Stimulated activated CD8-positive, alpha-beta memory T cell treated with anti-CD3 and anti-CD28 coated beads, Interleukin-15, amount 100 ng/mL, for 4 hours (primary cell): ENCODE measurements at places on chromosomes 6 and 20.

DNA sequence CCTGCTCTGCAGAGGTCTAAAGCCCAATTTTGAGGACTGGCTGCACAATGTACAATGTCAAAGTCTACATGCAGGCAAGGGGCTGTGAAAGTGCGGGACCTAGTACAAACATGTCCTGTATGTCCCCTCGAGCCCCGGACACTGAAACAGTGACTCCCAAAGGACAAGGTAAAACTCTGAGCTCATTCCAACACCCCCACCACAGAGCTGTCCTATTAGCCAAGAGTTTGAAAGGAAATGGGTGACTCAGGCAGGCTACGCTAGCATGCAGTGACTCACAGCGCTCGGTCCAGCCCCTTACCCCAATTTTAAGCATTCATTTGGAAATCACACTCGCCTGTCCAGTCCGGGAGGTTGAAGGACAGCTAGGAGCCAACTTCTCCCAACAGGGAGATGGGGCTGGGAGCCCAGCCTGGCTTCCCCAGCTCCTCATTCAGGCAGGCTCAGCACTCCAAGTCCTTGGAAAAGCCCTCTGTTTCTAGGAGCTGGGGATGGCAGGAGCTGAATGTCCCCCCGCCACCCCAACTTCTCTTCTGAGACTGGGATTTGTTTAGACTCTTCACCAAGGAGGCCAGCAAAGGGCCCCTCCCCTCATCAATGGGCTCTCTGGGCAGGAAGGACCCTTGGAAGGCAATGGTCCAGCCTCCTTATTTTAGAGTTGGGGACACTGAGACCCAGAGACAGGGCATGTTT, 3.9 kb downstream of the SDC4 start:
- DNase-seq, result no peak

DNA sequence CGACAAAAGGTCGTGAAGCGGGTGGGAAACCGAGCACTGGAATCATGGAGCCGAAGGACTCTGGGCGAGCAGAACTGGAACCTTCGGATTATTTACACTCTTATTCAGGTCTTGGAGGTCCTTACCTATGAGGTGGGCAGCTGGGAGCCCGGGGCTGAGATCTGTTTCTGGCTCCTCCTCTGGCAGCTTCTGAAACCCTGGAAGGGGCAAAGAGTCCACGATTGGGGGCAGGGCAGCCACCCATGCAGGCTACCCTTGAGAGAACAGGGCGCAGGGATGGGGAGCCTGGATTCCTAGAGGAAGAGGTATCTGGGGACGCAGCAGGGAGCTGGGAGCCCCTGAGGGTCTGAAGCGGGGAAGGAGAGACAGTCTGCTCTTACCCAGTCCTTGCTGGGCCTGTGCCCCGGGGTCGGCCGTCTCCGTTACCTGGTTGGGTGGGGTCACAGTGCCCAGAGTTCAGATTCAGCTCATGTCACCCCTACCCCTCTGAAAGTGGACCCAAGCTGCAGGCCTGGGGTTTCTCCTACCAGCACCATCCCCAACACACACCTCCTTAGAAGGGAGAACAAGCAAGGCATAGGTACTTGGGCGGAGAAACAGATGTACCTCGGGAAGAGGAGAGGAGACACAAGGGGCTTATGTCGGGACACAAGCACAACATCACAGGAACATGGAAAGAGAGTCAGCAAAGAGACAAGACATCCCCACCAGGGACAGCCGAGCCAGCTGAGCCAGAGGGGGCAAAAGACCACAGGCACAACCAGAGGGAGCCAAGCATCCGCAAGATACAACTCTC, 592 bp downstream of the LTB start:
- no peak for DNase-seq

GRCh38 chr6:86937219-86938079, at the start of gene HTR1E:
TSS of gene HTR1E (plus strand) at chr6:86937528. CDS start at chr6:87015335, 77,807 bp downstream.
- DNase-seq, result no peak

DNA sequence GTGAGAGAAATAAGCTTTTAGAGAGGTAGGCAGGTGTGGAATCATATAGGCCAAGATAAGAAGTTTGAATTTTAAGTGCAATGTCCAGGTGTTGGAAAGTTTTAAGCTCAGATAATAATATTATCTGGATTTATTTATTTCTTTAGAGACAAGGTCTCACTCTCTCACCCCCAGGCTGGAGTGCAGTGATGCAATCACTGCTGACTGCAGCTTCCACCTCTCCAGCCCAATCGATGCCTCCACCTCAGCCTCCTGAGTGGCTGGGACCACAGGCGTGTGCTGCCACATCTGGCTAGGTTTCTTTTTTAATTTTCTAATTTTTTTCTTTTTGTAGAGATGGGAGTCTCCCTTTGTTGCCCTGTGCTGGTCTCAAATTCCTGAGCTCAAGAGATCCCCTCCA, 5.5 kb upstream of the MAS1L start:
- DNase-seq, result no peak

- DNase-seq, result no peak
Observed at GRCh38 chr6:62707156-62707555, 421.1 kb upstream of the KHDRBS2 start.

GRCh38 chr6:169936355-169936975, 185.0 kb downstream of the ERMARD start:
- DNase-seq, result no peak

GRCh38 chr20:48578397-48579098, 249.3 kb downstream of the PREX1 start:
- no peak for DNase-seq

DNA sequence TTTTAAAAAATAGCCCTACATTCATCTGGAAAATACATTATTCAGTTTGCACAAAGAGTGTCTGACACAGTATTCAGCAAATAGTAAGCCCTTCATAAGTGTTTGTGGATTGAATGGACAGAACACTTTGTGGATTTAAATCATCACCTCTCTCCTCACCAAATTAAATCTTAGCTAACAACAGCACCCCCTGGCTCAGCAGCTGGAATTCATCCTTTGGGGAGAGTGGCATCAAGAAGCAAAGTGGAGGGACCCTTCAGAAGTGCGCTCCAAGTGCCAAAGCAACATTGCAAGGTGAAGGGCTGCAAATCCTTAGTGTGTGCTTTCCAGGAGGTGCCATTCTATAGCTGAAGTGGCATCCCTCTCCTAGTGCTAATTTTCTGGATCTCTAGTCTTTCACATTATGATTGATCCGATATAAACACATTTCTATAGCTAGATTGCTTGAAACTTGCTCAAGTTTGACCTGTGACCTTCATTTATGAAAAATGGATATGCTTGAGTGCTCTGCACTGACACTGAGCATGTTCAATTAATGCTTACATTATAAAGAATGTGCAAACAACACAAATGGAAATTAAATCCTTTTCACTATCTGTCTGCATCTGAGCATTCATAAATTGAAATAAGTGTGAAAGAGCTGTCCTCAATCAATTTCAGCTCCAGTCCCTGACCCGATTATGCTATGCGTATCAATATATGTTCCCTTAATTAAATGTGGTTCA, 891.7 kb downstream of the C6orf118 start:
- DNase-seq, result no peak

DNA sequence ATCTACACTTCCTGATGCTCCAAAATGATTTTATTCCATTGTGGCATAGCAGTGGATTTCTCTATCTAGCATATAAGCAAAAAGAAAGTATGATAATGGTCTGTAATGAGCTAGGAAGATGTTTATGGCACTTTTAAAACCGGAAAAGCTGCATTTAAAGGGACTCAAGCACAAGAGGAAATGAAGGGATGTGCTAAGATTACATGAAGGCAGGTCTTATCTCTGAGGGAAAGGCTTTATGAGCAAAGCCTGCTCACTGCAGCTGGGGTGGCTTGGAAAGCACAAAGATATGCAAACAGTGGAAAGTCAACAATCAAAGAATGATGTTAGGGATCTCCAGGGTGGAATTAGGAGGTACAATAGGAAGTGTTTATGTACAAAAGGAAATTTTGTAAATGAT, 138.2 kb downstream of the TENT5A start:
- DNase-seq, result no peak

GRCh38 chr6:26064619-26065257, 22.5 kb upstream of the HFE start:
- no peak for DNase-seq

DNA sequence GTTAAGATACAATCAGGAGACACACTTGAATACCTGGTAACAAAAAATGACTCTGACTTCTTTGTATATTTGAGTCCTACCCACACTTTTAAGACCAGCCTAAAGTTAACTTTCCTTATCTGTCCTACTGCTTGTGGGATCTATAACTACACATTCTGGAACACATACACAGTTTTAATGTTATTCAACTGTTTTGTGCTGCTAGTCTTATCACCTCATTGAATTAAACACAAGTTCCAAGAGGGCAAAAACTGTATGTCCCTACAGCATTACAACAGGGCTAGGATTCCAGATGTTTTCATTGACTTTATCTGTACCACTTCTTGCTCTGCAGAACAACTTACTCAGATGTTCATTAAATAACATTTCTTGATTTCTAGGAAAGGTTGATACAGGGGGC, 2.8 kb downstream of the HMGN3 start:
- no peak for DNase-seq

- no peak for DNase-seq
Observed at GRCh38 chr6:135331002-135331401, 149.9 kb downstream of the MYB start.

DNA sequence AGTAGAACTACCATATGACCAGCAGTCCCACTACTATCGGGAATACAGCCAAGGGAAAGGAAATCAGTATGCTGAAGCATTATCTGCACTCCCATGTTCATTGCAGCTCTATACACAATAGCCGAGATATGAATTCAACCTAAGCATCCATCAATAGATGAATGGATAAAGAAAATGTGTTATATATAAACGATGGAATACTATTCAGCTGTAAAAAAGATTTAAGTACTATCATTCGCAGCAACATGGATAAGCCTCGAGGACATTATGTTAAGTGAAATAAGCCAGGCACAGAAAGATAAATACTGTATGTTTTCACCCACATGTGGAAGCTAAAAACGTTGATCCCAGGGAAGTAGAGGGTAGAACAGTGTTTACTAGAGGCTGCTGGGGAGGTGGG, 44.1 kb downstream of the DTNBP1 start:
- no peak for DNase-seq

- no peak for DNase-seq
Observed at GRCh38 chr20:25084626-25085187, 2.8 kb upstream of the VSX1 start.

- no peak for DNase-seq
Observed at GRCh38 chr6:142336183-142336582, 34.4 kb downstream of the ADGRG6 start.

GRCh38 chr6:7921046-7921445, 10.5 kb upstream of the TXNDC5 start:
- no peak for DNase-seq

DNA sequence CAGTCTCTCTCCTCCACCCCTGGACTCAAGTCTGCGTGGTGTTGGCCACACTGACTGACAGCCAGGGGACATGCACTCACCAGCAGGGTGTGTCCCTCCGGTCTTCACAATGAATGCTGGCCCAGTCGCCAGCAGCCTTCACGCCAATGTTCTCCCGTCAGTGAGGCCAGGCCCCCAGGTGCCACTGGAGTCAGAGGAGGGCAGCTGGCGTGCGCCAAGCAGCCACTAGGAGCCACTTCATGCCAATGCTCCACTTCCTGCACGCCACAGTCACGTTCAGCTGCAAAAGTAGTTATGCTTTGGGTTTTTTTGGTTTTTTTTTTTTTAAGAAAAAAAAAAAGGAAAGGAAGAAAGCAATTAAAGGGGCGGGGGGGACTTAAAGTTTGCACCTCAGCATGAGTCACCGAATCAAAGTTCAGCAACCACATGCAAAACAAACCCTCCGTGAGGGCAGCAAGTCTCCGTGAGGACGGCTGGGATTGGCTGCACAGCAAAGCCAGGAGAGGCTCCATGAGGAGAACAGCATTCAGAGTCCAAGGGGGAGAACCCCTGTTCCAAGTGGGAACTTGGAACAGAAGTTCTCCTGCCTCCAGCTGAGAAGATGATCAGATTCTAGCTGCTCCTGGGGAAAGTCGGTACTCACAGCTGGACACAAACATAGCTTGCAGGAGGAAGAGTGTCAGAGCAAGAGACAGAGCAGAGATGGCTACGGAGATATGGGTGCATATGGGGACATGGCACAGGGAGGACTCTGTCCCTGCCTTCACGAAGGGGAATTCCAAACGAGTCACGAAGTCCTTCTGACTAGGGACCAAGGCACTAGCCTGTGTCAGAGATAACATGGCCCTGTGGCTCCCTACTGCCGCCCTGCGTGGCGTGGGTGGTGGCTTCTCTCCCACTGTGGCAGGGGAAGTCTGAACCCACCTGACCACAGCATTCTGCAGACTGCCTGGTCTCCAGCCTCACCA, at the start of gene ZC3H12D:
ZC3H12D (minus strand) TSS at position 282 of the 968 bp plus-strand sequence. CDS start 10,471 bp downstream, outside the sequence.
- DNase-seq, result peak; percentile 39

DNA sequence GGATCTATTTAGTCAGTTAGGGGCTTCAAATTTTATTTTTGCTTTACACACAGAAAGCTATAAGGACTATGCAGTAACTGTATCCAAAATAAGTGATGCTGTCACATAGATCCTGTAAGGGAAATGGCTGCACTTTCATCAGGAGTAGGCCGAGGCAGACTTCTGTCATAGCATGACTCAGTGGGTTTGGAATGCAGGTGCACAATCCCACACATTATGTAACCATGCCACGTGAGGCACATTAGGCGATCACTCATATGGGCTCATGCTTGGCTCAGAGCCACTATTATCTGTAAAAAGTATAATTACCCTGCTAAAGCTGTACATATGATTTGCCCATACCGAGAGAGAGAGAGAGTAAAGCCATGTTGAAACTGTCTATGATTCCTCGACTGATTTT, 1189.4 kb upstream of the EYS start:
- DNase-seq, result no peak

- no peak for DNase-seq
Observed at GRCh38 chr6:118467181-118467580, 80.9 kb upstream of the PLN start.

DNA sequence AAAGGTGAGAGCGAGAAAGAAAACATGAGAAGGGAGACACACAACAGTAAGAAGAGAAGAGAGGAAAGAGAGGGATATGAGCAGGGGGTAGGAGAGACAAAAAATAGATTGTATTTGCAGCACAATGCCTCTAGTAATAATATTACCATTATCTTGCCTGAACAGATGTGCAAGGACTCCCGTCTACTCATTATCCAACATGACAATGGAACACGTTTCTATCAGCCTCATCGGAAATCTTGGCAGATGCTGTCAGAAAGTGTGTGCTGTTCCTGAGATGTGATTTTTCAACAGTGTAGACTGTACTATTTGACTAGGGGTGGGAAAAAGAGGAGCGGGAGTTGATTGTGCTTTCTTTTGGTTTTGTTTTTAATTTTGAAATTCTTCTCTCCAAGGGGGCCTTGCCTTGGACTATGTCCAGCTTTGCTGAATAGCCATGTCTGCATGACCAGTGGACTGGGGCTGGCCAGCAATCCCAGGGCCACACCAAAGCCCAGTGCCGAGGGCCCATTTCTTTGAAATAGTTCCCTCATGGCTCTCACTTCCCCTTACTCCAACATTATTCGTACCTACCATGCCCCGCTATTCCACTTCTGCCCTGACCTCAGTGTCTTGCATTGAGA, 11.3 kb upstream of the TRAM2 start:
- DNase-seq, result no peak

- DNase-seq, result no peak
Observed at GRCh38 chr6:75368151-75368779, 83.7 kb upstream of the TMEM30A start.
